ENCODE measurements at places on chromosomes 4 and X.

GRCh38 chr4:23881052-23881501 lies 8.8 kb downstream of the PPARGC1A start:
- H3K4me3 ChIP-seq = no peak overlapping the region
- no peaks in the 10 kb centered on the region for H3K4me1 ChIP-seq
- H3K36me3 ChIP-seq = no peaks in the 10 kb centered on the region

- no peaks in the 10 kb centered on the region for H3K27me3 ChIP-seq
- H3K4me1 ChIP-seq = no peaks in the 10 kb centered on the region
- no peak overlapping the region for H3K27ac ChIP-seq
- H3K4me3 ChIP-seq = no peak overlapping the region
- no peak for DNase-seq
Measured at GRCh38 chr4:111639120-111639690, 506.0 kb upstream of the FAM241A start.

DNA sequence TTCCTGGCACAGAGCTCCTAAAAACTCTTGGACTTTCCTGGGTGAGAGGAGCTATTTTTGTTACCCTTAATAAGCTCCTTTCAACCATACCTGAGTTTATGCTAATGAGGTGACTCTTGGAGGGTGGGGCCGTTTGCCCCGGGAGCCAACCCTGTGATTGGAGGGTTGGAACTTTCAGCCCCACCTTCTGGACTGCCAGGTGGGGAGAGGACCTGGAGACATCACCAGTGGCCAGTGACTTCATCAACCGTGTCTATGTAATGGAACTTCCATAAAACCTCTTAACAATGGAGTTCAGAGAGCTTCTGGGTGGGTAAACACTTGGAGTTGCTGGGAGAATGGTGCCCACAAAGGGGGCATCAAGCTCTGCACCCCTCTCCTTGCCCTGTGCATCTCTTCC lies 17.9 kb upstream of the ENPP6 start:
- H3K27ac ChIP-seq = no peak overlapping the region
- H3K4me3 ChIP-seq = no peak overlapping the region
- H3K27me3 ChIP-seq = no peaks in the 10 kb centered on the region
- no peak for DNase-seq
- H3K36me3 ChIP-seq = no peaks in the 10 kb centered on the region

- no peaks in the 10 kb centered on the region for H3K36me3 ChIP-seq
- no peak for DNase-seq
- H3K4me3 ChIP-seq = no peak overlapping the region
- no peaks in the 10 kb centered on the region for H3K27me3 ChIP-seq
Measured at GRCh38 chr4:43903456-43903855, 545.2 kb downstream of the KCTD8 start.

DNA sequence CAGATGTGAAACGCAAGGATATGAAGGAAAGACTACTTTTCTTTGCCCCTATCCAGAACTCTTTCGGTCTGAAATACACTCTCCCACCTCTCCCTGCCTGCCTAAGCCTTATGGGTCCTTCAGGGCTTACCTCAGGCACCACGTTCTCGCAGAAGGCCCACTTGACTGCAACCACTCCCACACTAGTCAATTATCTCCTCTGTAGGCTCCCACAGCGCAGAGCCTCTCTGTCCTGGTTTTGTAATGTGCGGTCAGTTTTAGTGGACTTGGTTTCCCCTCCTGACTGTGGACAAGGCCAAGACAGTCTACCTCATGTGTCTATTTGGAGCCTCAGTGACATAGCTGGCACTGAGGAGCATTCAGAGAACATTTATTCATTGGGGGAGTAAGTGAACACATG lies 11.1 kb downstream of the CNGA2 start:
- no peaks in the 10 kb centered on the region for H3K4me1 ChIP-seq
- H3K27ac ChIP-seq = no peak overlapping the region
- no peaks in the 10 kb centered on the region for H3K36me3 ChIP-seq

DNA sequence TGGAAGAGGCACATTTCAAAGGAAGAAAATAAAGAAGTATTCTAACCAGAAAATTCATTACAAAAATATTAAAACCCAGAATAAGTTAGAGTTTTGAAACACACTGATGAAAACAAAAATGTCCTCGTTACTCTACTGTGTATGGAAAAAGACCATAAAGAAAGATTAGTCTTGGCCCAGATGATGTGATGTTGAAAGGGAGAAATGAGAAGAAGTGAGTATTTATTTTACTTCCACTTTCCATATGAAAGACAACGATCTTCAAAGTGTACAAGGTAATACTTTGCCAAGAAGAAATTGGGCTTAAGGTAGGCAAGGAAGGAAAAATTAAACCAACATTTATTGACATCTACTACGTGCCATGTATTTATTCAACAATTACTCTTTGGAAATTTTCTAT lies 48.6 kb upstream of the EMCN start:
- no peaks in the 10 kb centered on the region for H3K27me3 ChIP-seq
- peaks cover 13% of the 10 kb centered on the region for H3K4me1 ChIP-seq
- no peak overlapping the region for H3K4me3 ChIP-seq
- DNase-seq = no peak

DNA sequence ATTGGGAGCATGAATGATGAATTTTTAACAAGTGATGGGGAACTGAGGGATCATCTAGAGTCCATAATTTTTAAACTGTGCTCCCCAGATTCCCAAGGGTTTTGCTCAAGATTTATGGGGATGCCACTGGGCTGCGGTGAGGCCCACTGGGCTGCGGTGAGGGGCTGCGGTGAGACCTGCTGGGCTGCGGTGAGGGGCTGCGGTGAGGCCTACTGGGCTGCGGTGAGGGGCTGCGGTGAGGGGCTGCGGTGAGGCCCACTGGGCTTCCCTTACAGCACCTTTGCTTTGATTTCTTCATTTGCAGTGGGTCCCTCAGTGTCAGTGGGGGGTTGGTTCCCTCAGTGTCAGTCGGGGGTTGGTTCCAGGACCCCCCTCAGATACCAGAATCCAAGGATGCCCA lies 47.4 kb upstream of the ATOH1 start:
- no peaks in the 10 kb centered on the region for H3K27me3 ChIP-seq
- H3K27ac ChIP-seq = no peak overlapping the region
- H3K4me3 ChIP-seq = no peak overlapping the region
- DNase-seq = no peak
- no peaks in the 10 kb centered on the region for H3K4me1 ChIP-seq

GRCh38 chr4:80202741-80203553 lies 5.6 kb downstream of the PRDM8 start:
- peak; percentile 76 for DNase-seq
- H3K27ac ChIP-seq = peak overlapping the region; percentile 91
- H3K4me3 ChIP-seq = peak overlapping the region; percentile 94
- peaks cover 21% of the 10 kb centered on the region for H3K4me1 ChIP-seq
